Effector CD4-positive, alpha-beta T cell (primary cell): ENCODE measurements at places on chromosomes 6 and 20.

GRCh38 chr6:132974122-132974521 is 159.8 kb downstream of the RPS12 start:
- no peak for DNase-seq

DNA sequence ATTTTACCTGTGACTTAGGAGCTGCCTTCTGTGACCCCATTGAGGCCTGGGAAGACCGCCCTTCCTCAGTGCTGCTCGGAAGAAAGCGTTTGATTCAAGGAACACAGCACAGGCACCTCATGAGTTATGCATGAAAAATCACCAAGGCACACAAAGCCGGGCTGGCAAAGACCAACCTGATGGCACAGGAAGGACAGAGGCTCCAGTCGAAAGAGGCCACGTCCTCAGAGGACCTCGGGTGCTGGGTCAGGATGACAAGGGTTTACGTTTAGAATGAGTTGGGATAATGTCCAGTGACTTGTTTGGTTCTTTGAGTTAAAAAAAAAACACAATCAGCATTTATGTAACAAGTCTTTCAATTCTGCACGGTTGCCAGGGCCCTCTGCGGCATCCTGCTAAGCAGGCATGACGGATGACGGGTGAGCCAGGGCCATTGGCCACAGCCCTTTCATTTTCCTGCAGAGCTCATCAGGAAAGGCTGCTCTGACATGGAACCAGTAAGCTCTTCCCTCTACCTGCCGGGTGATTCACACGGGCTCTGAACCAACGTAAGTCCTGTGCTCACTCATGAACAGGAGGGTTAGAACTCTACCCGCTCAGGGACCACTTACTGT is 112.8 kb downstream of the DACT2 start:
- no peak for DNase-seq

DNA sequence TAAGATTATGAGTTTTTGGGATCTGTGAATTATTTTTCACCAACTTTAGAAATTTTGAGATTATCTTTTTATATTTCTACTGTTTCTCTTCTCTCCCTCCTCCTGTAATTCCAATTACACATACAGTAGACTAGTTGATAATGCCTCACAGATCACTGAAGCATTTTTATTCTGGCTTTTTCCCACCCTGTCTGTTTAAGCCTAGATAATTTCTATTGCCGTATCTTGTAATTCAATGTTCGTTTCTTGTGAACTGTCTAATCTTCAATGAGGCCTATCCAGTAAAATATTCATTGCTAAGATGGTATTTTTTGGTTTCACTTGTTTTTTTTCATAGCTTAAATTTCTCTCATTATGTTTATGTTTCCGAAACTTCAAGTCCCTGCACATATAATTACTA is 12.0 kb downstream of the MDN1 start:
- no peak for DNase-seq

- no peak for DNase-seq
Observed at GRCh38 chr6:57207872-57208271, 14.2 kb downstream of the RAB23 start.

DNA sequence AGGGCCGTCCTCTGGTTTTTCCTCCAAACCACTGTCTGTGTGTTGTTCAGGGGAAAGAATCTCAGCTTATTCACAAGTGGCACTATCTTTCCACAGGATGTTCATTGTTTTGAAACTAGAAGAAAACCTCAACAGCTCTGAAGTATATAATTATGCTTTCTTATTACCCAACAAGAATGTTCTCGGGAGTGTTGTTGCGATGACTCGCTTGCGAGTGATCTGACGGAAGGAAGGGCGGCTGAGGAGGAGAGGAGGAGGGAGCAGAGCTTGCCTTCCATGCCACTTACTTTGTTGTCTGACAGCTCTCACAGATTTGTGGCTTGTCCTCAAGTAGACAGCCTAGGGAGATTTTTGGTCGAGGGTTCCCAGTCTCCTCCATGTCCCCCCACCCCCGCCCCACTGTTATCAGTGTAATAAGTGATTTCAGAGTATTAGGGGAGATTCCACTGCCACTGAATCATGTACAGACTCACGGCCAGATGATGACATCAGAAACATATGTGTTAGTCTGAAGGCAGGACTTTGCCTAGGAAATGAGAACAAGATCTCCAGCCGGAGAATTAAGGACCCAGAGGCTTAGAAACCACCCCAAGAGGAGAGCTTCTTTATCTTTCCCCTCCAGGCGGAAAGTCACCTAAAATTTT is 80.7 kb upstream of the CCN6 start:
- DNase-seq, result peak; percentile 69

- no peak for DNase-seq
Observed at GRCh38 chr6:133613211-133613610, 275.7 kb upstream of the TCF21 start.

- DNase-seq, result peak; percentile 11
Observed at GRCh38 chr20:60055740-60056139, 97.5 kb downstream of the CDH26 start.
